Fibroblast of villous mesenchyme (primary cell): ENCODE measurements at places on chromosomes 12 and 14. TPM values are rescaled to one million over a fixed set of nuclear protein-coding genes. Genes with fewer than 3 reads are reported as not detected.

ARHGEF40 gene
- total RNA-seq = 39.6 and 45.3 TPM in 2 replicates

UTP20 gene
- 25.1 and 32.0 TPM in 2 replicates for total RNA-seq

KRT6C gene
- total RNA-seq = not detected in 2 replicates

FGF23 gene
- not detected in 2 replicates for total RNA-seq

VPS33A gene
- total RNA-seq = 19.0 and 23.7 TPM in 2 replicates

- DNase-seq = no peak
Measured at GRCh38 chr14:76585616-76586015, 175.7 kb upstream of the VASH1 start.

DNA sequence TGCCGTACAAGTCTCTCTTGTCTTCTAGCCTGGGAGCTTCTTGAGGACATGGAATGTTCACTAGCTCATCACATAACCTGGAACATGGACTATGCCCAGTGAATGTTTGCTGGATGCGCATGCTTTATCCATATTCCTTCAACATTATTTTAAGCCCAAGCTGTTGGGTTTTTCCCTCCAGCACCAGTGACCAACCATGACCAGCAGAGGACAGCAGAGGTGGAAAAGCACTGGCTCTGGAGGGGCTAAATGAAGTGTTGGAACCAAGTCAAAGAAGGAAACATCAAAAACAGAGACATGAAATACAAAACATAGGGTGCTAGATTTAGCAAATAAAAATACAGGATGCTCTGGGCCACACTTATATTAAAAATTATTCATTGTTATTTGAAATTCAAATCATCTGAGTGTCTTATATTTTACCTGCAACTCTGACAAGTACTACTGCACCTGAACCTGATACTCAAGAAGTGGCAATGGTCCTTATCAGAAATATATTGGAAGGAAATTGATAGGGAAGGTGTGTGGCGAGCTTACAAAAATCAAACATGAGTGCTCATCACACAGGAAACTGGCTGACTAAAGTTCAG is 23.1 kb upstream of the HELB start:
- peak; percentile 22 for DNase-seq

GRCh38 chr12:20474016-20474415 is 105.7 kb downstream of the PDE3A start:
- DNase-seq = no peak

DNA sequence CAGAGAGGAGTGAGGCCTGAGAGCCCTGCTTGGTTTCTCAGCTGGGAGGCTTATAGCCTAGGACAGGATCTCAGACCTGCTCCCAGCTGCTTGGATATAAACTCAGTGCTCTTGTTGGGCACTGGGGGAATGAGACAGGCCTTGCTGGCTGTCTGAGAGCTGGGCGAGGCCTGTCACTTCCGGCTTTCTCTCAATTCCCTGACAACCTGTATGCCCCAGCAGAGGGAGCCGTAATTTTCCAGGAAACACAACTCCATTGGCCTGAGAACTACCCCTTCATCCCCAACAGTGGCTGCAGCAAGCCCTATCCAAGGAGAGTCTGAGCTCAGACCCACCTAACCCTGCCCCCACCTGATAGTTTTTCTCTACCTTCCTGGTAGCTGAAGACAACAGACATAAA is 258.3 kb upstream of the STXBP6 start:
- no peak for DNase-seq

- DNase-seq = no peak
Measured at GRCh38 chr12:118946256-118946655, 35.1 kb upstream of the SRRM4 start.

- DNase-seq = no peak
Measured at GRCh38 chr14:95756751-95757150, 42.8 kb upstream of the TCL1A start.

DNA sequence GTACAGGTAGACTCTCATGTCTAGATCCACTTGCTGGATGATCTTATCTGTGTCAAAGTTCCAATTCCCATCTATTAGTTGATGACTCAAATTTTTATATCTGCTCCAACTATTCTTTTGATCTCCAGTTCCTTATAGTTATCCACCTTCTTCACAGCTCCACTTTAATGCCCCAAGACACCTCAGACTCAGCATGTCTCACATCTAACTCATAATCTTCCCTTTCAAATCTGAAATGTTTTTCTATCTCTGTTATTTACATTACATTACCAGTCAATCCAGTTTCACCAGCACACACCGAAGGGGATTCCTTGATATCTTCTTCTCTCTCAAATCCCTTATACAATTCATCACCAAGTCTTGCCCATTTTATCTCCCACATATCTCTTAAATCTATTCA is 3.7 kb upstream of the METAP2 start:
- DNase-seq = no peak

DNA sequence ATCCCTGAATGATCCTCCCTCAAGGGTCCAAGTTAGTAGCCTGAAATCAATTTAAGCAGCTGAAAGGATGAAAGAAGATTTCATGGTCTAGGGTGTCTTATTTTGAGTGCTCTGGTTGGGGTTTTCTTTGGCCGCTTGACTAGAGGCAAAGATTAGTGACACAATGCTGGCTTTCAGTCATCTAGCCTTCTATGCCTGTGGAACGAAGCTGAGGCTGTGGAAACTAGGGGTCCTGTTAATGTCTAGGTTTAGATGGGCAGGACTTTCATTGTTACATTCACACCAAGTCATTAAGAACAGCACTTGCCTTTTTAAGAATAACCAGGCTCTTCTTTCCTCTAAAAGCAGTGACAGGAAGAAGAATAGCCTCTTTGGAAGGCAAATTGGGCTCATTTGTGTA is 253.8 kb upstream of the E2F7 start:
- no peak for DNase-seq

DNA sequence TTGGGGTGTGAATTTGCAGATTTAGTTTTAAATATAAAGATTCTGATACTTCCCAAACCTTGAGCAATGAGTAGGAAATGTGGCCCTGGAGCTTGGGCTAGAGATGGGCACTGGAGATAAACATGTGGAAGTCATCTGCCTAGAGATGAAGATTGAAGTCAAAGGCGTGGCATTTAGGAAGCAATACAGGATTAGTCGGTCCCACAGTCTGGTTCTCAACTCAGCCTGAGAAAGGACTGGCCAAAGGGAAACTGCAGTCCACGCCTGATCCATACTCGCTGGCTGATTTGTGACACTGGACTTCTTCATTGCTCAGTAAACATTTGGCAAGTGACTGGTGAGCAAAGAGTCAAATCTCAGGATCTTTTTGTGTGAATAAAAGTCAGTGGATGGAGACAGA is 268.2 kb upstream of the ATP2B1 start:
- DNase-seq = peak; percentile 34

- DNase-seq = peak; percentile 62
Measured at GRCh38 chr12:88247241-88247643, 105.1 kb downstream of the TMTC3 start.

- no peak for DNase-seq
Measured at GRCh38 chr12:66964629-66965028, 285.8 kb upstream of the GRIP1 start.

DNA sequence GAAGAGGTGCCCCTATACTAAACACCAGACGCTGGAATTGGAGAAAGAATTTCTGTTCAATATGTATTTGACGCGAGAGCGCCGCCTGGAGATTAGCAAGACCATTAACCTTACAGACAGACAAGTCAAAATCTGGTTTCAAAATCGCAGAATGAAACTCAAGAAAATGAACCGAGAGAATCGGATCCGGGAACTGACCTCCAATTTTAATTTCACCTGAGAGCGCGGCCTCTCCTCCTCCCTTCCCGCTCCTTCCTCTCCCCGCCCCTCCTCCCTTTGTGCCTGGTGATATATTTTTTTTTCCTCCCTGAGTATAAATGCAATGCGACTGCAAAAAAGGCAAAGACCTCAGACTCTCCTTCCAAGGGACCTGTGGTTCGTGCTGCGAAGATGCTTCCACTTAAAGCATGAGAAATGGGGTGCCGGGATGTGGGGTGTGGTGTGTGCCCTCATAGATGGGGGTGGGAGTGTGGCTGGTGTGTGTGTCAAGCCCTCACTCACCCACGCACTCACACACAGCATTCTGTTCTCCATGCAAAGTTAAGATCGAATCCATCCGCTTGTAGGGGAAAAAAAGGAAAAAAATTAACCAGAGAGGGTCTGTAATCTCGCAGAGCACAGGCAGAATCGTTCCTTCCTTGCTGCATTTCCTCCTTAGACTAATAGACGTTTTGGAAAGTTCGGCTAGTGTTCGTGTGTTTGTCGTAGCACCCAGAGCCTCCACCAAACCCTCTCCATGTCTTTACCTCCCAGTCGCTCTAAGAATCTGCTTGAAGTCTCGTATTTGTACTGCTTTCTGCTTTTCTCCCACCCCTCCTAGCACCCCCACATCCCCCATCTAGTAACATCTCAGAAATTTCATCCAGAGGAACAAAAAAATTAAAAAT is 4.5 kb downstream of the HOXC10 start:
- peak; percentile 82 for DNase-seq

GRCh38 chr12:81347404-81347803 is 269.5 kb downstream of the ACSS3 start:
- DNase-seq = no peak

DNA sequence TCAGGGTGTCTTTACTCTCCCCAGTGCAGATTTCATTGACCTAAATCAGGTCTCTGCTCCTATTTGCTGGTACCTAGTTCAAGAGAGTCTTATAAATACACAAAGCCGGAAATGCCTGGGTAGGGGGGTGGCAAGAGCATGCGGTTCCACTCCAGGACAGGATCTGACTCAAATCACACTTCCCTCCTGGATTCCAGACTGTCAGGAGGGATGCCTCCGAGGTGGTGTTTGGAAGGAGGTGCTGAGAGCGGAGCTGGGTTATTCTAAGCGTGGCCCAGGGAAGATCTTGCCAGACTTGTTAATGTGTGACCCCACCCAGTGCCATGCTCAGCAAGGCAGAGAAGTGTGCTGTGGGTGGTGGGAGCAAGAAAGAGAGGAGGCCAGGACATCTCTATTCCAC is 49.8 kb downstream of the B4GALNT3 start:
- DNase-seq = no peak

DNA sequence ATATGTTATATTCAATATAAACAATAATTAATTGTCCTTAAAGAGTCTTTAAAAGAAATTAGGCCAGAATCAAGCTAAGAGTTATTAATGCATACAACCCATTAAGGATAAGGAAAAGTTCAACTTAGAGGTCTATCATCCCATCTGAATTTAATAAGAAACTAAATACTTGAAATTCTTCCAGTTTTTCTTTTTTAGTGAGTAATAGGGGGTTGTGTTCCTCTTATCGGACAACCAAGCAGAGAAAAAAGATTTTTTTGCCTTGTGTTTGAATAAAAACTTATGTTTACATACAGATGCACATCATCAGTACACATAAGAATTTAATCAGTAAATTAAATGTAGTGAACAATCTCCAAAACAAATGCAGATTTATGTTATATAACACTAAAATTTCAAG is 32.5 kb downstream of the PAWR start:
- DNase-seq = peak; percentile 24

- DNase-seq = peak; percentile 14
Measured at GRCh38 chr12:131673888-131674257, 37.0 kb upstream of the SFSWAP start.

- no peak for DNase-seq
Measured at GRCh38 chr14:91774140-91775096, 42.5 kb upstream of the CATSPERB start.

GRCh38 chr14:86003998-86004397 is 474.1 kb downstream of the FLRT2 start:
- DNase-seq = peak; percentile 50

DNA sequence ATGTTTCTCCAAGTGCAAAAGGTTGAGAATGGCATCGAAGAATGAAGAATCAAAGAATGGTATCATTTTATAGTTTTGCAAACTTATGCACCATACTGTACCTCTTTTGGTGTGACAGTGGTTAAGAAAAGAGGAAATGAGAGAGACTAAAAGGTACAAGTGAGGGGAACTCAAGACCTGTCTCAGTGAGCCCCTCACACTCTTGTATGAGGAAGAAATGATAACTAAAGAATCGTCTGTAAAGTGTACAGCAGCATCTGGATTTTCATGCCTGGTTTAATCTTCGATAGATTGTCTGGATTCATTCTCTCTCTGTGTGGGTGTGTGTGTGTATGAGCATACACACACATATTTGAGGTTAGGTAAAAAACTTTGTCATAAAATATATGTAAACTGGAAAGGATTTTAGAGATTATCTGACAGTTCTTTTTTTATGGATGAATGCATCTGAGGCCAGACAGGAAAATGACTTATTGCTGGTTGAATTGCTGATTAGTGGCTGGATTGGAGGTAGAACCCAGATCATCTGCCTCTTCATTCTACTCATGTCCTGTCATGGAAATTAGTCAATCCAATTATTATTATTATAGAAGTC is 16.0 kb upstream of the SLC38A2 start:
- DNase-seq = peak; percentile 92

DNA sequence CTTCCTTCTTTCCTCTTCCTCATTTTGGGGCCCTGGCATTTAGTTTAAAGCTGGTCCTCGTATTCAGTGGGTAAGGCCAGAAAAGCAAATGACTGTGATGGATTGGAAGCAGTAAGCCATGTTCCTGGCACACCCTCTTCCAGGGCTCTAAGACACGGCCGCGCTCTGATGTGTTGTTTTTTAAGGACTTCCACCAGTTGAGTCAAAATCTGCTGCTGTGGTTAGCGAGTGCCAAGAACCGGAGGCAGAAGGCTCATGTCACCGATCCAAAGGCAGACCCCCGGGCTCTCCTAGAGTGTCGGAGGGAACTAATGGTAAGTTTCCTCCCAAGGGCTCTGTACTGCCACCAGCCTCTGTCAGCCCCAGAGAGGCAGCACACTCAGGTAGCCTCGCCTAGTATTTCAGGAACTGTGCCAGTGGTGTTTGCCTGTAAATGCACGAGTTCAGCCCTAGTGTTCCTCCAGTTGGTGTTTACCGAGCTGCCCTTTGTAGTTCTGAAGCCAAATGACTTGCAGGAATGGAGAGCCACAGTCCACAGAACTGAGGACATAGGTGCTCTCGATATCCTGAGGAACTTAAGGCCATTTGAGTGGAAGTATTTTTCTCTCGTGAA is 72.7 kb downstream of the ESR2 start:
- DNase-seq = no peak

GRCh38 chr14:67749341-67750084 is 47.8 kb downstream of the RDH12 start:
- no peak for DNase-seq

DNA sequence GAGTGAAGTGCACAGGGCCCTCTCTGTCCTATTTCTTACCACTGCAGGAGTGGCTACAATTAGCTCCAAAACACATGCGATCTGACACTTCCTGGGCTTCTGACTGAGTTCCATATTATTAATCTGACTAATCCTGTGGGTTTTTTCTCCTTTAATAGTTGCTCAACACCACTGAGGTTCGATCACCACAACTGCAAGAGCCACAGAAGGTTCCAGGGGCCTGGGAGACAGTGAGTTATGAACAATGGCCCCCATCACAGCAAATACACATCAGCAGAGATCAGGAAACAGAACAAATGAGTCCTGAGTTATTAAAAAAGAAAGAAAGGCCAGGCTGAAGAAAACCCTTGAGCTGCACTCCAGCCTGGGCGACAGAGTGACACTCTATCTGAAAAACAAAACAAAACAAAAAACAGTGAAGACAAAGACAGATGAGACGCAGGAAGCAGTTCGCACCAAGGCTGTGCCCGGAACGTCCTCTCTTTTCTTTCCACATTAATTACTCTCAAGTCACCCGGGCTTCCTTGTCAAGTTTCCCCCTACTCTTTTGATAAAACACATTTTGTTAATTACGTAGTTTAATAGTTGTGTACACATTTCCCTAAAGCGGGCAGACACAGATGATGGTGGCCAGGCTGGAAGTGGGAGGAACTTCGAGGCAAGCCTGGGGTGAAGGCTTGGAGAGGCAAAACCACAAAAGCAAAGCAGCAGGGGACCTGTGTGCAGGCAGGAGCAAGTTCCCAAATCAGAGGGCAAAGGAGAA is 42.7 kb downstream of the CDC42BPB start:
- peak; percentile 59 for DNase-seq
